NCI-H510A treated with DMSO at 0.1 percent for 48 hours (cell line): ENCODE measurements at places on chromosomes 7 and 10.
A peak's percentile ranks its signal among the peaks of the same experiment; 100 is the strongest.

DNA sequence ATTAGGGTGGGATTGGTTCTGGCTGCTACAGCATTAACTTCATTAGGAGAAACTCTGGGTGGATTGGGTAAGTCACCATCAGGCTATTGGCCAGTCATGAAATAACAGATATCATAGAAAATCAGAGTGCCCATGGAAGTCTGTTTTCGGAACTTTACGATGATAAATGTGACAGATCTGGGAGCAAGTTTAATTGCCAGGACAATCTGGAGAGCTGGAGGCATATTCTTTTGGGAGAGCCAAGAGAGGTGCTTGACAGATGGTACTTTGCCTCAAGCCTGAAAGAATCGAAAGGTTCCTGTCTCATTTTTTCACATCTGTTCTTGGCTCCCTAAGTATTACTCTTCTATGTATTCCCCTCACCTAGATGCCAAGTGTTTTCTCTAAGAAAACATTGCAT is 369.9 kb downstream of the CNTNAP2 start:
- DNase-seq = no peak

DNA sequence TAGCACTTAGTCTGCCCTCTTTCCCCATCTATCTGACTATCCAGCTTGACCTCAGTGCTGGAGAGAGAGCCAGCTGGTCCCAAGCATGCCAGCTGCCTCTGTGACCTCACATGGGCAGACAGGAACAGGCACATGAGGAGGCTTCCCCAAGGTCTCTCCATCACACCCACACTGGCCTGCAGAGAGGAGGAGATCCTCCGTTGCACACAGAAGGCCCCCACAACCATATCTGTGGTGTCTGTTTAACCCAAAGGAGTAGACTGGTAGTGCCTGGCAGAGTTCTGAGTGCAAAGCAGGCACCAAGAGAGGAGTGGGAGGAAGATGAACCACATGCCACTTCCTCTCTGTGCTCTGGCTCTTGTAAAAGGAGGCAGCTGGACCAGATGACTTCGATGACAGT is 4.8 kb upstream of the ANK3 start:
- no peak for DNase-seq

DNA sequence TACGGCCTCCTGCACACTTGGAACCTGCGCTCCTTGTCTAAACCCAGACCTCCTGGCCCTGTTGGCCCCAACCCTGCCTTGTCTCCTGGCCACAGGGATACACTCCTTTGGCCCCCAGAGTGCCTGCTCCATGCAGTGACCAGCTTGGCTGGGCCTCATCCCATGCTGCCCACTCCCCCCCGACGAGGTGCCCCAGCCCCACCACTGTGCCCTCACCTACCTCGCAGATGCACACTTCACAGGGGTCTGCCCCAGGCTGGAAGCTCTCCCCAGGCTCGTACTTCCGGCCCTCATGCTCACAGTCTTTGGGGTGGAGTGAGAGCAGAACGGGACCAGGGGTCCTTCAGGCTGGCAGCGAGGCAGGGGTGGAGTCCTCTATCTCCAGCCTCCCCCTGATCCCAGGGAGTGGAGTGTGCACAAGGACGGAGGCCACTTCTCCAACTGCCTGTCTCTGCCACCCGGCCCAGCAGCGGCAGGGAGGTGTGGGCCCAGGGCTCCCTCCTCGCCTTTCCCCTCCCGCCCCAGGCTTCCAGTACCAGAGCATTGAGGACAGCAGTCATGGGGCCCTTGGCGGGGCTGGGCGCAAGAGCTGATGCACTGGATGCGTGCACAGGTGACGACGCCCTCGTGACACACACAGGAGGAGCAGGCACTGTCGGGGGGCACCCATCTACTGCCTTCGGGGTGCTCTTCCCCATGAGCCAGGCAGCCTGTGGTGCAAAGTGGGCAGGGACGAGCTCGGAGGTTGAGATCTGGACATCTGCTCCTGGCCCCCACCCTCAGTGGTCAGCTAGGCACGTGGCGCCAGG is 22.1 kb downstream of the ATP6V1F start:
- no peak for DNase-seq

GRCh38 chr10:48836605-48837004 is 103.0 kb downstream of the LRRC18 start:
- no peak for DNase-seq

DNA sequence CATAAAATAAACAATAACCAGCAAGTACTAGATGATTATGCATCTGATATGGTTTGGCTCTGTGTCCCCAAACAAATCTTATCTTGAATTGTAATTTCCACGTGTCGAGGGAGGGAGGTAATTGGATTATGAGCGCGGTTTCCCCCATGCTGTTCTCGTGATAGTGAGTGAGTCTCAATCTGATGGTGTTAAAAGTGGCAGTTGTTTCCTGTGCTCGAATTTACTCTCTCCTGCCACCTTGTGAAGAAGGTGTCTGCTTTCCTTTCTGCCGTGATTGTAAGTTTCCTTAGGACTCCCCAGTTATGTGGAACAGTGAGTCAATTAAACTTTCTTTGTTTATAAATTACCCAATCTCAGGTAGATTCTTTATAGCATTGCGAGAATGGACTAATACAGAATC is 15.1 kb downstream of the CNTNAP2 start:
- no peak for DNase-seq

- peak; percentile 85 for DNase-seq
Observed at GRCh38 chr10:95464280-95464679, 96.9 kb downstream of the SORBS1 start.

DNA sequence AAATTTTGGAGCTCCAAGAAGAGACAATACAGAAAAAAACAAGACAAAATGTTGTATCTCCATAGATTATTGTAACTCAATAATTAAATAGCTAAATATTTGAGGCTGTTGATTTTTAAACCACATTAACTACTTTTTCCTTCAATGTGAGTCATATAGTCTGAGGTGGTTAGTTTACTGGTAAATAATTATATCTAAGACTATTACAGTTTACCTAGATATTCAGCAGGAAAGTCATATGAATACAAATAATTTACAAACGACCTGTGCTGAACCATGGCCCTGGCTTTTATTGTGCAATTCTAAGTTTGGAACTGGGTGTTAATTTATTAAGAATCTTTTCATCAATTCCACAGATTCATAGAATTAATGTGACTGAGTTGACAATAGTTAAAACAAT is 22.2 kb downstream of the CREB5 start:
- DNase-seq = no peak

DNA sequence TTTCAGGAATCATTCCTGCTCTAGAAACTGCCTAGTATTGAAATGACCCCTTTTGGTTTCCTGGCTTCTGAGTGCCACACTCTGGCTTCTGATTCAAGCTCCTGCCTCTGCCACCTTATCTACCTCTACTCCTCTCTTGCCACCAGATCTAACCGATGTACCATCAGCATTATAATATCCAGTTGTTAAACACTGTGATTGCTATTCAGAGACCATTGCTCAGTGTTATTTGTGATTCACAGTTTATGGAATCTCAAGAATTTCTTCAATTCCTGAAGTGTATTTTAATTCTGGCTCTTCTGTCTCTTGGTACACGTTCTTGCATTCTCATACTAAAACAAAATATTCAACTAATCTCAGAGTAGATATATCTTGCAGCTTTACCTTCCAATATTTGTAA is 88.7 kb downstream of the DYNC1I1 start:
- no peak for DNase-seq

DNA sequence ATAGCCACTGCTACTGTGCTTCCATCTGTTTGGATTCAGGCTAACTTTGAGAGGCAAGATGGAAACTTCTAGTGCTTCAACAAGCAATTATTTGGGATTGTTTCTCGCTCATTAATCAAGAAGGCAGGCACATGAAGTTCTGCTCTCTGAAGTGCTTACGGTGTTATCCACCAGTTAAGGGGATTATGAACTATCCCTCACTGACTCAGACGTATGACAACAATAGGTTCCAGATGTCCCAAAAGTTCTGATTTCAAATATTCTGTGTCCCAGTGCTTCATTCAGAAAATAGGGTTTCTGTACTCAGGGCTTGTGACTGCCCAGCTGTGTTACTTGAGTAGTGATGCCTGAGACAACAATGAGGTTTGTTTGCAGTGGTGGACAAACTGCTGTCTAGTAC is 81.0 kb downstream of the HACD1 start:
- DNase-seq = no peak

- DNase-seq = no peak
Observed at GRCh38 chr10:60305380-60305892, 84.2 kb downstream of the ANK3 start.

- DNase-seq = no peak
Observed at GRCh38 chr10:20396205-20396604, 500.9 kb downstream of the NEBL start.

GRCh38 chr10:76073524-76073923 is 642.1 kb downstream of the LRMDA start:
- DNase-seq = no peak

DNA sequence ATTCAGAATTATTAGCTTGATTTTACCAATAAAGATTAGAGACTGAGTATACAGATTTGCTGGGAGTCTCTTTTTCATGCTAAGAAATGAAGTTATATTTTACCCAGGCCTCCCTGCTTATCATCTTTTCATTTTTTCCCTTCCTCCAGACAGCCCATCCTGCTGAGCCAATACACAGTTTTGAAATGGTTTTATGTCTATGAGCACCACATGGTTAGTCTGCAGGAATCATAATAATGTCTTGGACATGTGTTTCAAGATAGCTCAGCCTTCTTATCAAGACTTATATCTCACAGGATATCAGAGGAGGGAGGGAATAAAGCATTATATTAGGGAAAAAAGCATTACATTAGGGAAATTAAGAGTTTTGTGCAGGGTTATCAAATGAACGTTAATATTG is 157.1 kb downstream of the EXOC4 start:
- DNase-seq = no peak

DNA sequence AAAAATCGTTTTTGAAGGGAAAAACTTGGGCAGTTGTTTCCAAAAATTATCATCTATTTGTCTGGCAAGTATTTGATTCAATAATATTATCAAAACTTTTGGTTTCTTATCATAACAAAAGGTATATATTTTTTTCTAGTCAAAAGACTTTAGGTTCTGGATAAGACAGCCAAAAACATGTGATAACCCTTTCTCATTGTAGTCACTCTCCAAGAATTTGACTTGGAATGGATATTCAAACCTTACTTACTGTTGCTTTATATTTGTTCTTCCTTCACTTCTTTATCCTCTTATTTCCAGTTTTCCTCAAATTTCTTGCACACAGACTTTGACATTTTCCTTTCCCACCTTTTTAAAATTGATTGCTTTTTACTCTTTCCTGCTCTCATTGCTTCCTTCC is 140.9 kb upstream of the FAM3C start:
- no peak for DNase-seq

DNA sequence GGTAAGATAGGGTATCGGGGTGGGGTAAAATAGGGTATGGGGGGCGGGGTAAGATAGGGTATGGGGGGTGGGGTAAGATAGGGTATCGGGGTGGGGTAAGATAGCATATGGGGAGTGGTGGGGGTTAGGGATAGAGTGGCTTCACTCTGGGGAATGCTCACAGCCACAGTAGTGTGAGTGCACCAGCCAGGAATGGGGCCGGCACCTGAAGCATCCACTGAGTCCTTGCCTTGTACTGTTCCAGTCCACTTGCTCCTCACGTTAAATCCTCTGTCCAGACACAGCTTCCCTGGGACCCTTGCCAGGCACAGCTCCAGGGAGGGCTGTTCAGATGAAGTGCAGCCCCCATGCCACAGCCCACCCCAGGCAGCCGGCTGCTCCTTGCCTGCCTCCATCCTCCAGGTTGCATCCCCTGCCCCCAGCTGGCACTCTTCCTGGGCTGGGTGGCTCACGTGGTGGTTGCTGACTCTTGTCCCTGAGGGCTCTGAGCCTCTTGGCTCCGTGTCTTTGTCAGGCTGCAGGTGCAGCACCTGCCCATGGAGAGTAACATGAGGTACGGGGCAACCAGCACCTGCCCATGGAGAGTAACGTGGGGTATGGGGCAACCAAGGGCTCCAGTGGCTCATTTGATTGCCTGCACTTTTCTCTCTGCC is 268.4 kb downstream of the TCERG1L start:
- DNase-seq = no peak

- no peak for DNase-seq
Observed at GRCh38 chr7:55644567-55644966, 72.3 kb upstream of the VOPP1 start.

DNA sequence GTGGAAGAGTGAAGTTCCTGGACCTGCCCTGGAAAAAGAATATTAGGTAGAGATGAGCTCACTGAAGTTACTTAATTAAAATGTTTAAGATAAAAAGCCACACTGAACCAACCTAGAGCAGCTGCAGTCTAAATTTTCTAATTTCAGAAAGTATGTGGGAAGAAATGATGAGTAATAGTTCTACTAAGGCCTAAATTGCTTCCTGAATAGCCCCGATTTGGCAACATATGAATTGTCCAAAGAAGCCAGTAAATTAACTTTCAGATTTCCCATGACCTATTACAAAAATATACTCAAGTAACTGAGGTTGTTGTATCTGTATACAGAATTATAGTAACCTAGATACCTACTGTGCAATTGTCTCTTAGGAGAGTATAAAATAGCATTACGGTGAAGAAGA is 312.6 kb downstream of the IPMK start:
- DNase-seq = no peak

DNA sequence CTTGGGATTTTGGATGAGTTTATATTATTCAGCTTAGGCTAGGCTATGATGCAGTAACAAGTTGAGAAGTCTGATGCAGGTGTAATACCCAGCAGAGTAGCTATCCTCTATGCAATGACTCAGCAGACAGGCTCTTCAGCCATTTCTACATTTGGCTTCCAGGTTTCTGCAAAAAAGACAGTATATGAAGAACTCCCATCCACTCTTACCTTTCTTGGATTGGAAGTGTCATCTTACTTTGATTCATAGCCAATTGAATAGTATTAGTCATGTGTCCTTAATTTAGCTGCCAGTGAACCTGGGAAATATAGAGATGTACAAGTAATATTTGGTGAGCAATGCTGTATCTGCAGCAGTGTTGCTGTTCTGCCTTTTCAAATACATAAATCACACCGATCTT is 127.8 kb upstream of the NPSR1 start:
- DNase-seq = no peak

GRCh38 chr10:3499120-3499519 is 285.9 kb downstream of the KLF6 start:
- no peak for DNase-seq

DNA sequence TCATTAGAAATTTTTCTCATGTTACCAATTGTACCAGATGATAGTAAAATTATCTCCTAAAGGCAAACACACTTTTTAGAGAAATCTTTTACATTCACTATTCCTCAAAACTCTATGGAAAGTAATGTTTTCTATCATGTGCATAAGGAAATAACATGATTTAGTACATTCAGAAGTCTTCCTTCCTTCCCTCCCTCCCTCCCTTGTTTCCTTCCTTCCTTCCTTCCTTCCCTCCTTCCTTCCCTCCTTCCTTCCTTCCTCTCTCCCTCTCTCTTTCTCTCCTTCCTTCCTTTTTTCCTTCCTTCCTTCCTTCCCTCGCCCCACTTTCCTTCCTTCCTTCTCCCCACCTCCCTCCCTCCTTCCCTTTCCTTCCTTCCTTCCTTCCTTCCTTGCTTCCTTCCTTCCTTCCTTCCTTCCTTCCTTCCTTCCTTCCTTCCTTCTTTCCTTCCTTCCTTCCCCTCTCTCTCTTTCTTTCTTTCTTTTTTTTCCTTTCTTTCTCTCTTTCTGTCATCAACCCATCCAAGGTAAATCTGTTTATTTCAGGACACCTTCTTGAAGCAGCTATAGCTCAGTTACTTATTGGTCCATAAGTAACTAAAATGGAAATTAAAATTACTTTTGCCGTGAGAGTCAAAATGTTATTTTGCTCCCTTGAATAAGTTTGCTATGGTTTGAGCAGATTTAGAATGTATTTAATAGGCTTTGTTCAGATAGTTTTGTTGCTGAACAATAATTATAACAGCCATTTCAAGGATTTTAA is 197.9 kb downstream of the PLXDC2 start:
- DNase-seq = no peak

- DNase-seq = no peak
Observed at GRCh38 chr7:134946260-134946659, 40.0 kb upstream of the AGBL3 start.
